NCI-H2029 treated with DMSO at 0.1 percent for 48 hours (cell line): ENCODE measurements at places on chromosomes 5 and 9.

- no peak for DNase-seq
Measured at GRCh38 chr9:4799033-4799430, 6.3 kb downstream of the RCL1 start.

DNA sequence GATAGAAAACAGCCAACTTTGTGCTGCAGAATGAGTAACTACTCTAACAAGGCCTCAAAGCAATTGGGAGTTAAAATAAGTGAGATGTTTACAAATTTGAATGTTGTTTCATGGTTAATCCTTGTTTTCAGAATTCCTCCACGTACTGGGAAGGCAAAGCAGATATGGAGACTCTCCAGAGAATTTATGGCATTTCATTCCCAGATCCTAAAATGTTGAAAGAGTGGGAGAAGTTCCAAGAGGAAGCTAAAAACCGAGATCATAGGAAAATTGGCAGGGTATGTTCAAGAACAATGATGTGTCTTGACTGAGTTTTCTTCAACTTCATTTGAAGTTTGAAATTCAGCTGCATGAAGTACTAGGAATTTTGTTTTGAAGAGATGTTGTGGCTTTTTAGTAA, 16.4 kb downstream of the TARS1 start:
- no peak for DNase-seq

GRCh38 chr9:19136129-19136528, 8.8 kb upstream of the PLIN2 start:
- no peak for DNase-seq

- no peak for DNase-seq
Measured at GRCh38 chr5:98906756-98907355, 22.0 kb downstream of the CHD1 start.

DNA sequence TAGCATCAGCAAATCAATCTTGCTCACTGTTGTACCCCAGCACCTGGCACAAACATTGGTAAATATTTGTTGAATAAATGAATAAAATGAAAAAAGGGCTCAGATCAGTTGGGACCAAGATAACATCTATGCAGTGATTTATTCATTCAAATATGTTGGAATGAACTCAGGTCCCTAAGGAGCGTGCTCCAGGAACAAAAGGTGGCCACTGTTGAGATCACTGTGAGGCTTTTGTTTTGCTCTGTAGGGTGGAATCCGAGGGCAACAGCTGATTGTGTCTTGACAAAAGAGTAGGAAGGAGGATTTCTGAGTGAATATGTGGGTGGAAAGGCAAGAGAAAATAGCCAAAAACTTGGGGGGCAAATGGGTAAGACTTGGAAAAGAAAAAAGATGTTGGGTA, 89.7 kb downstream of the PPP2R2B start:
- DNase-seq = no peak

GRCh38 chr9:32706725-32707100, 71.2 kb upstream of the TAF1L start:
- no peak for DNase-seq

- no peak for DNase-seq
Measured at GRCh38 chr5:156778752-156779151, 71.3 kb upstream of the PPP1R2B start.

GRCh38 chr9:132631280-132631679, 38.5 kb downstream of the DDX31 start:
- DNase-seq = no peak

GRCh38 chr9:4148231-4148561, 151.7 kb downstream of the GLIS3 start:
- no peak for DNase-seq

DNA sequence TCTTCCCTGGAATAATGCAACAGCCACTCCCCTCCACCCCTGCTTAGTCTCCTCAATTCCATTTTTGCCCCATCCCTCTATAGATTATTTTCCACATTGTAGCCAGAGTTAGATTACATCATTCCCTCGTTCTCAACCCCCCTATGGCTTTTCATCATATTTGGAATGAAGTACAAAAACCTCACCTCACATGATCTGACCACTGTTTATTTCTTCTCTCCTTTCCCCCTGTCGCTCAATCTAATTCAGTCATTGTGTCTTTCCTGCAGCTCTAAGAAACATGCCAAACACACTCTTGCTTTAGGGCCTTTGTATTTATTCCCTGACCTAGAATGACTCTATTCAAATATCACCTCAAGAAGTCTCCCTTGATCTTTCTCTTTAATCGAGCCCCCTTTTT, 22.6 kb upstream of the HK3 start:
- DNase-seq = no peak

GRCh38 chr9:129687391-129687790, 21.9 kb downstream of the PRRX2 start:
- DNase-seq = no peak

DNA sequence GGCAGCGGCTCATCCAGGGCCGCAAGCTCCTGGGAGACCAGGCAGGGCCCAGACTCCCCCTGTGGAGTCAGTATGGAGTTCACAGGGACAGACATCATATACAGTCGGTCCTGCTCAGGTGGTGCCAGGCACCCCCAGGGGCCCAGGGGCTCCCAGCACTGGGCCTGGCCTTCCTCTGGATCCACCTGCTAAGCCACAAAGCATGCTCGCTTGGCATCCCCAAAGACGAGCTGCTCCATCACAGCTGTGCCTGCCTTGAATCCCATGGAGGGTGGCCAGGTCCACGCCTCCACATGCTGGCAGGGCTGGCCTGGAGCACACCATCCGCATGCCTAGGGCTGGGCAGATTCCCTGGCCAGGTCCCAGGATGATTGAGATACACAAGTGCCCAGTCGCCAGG, 4.6 kb downstream of the BICD2 start:
- DNase-seq = no peak

GRCh38 chr5:110757118-110757729, 18.4 kb downstream of the SLC25A46 start:
- DNase-seq = peak; percentile 7

GRCh38 chr5:115351356-115352195, 55.1 kb upstream of the CCDC112 start:
- no peak for DNase-seq

GRCh38 chr5:173923218-173924095, 35.3 kb downstream of the CPEB4 start:
- DNase-seq = no peak

- no peak for DNase-seq
Measured at GRCh38 chr5:79107020-79107796, 4.4 kb upstream of the BHMT start.

- DNase-seq = peak; percentile 39
Measured at GRCh38 chr5:40754381-40755092, 1.2 kb downstream of the TTC33 start.

- DNase-seq = peak; percentile 98
Measured at GRCh38 chr5:2732850-2733249, 18.6 kb downstream of the IRX2 start.

DNA sequence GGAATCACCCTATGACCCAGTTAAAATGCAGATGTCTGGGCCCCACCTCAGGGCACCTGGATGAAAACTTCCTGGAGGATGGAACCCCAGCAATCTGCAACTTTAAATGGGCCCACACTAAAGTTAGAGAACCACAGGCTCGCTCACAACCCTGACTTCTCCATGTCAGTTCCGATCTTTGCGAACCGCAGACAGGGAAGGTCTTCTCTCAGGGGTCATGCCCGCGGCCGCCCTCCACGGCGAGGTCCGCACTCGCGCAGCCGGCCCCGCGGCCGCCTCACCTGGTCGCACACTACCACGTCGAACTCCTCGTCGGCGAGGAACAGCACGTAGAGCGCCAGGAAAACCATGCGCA, 499 bp downstream of the ALG2 start:
- DNase-seq = no peak

DNA sequence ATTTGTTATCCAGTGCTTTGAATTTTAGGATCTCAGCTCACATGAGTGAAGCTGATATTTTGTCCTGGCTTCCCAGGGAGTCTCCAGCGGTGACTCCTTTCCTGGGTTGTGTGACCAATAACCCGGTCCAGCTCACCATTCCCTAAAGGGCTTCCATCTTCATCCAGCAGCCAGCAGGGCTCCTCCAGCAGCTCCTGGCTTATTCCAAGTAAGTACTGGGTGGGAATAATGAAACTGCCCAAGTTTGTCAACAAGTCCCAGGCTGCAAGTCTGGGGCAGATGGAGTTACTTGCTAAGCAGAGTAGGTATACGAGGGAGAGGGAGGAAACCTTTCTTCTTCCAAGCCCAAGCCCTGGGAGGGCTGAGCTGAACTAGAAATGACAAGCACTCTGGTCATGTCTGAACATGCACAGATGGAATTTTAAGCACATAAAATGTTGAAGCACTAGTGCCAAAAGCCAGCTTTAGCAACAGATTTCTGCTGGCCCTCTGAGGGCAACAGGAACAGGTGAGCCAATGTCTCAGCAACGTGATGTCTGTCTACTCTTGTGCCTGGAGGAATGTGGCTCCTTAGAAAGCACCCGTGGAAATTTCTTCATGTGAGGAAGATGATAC, 153.7 kb upstream of the DAPK1 start:
- no peak for DNase-seq

DNA sequence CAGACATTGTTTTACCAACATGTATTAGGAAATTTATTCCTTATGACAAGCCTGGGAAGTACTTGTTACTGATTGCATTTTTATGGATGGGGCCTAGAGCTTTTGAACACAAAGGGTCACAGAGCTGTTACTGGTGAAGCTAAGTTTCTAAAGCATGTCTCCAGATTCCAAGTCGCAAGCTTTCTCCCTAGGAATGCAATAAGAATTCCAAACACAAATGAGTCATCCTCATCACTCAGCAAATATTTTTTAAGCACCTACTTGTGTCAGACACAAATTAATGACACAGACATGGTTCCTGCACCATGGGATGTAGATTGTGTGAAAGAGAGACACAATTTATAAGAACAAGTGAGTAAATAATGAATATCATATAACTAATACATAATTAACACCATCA, 11.0 kb upstream of the SH3RF2 start:
- no peak for DNase-seq

- DNase-seq = no peak
Measured at GRCh38 chr5:141420855-141421488, at the start of gene PCDHGA11. Gene PCDHGA11 (plus strand): TSS chr5:141421051. CDS start chr5:141421228, 177 bp downstream.

DNA sequence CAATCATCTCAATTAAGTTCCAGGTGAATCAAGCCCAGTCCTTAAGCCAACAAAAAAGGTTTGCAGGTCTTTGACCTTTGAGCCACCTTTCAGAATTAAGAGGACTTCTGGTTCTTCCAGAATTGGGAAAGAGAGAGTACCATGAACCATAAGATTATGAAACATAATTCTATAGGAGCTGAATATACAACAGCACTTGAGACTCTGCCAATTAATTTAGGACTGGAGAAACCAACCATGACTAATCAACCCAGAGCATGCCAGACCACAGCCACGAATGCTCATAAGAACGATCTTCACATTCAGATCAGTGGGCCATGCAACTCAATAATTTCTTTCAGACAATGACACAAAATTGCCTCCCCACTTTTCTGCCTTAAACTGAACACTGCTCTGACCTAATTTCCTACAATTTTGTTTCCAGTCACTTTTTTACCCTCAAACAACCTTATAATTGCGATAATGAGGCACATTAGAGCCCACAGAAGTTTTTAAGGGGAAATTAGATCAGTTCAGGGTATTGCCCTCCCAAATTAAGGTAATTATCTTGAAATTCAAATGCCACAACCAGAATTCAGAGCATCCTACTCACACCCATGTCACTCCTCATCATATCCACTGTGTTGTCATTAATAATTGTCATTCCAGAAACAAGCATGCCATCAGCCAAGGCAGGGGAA, 213.4 kb downstream of the ATPSCKMT start:
- DNase-seq = no peak

GRCh38 chr5:16936989-16937438, 926 bp upstream of the MYO10 start:
- no peak for DNase-seq

DNA sequence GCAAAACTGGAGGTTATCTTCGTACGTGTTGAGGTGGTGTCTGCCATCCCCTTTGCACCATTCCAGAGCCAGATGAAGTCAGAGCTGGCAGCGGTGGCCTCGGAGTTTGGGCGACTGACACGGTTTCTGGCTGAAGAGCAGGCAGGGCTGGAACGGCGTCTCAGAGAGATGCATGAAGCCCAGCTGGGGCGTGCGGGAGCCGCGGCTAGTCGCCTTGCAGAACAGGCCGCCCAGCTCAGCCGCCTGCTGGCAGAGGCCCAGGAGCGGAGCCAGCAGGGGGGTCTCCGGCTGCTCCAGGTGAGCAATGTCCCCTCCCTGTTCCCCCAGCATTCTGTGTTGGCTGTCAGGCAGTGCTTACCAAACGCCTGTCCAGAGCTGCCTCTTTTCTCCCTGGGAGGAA, 9.5 kb downstream of the TRIM41 start:
- no peak for DNase-seq

- no peak for DNase-seq
Measured at GRCh38 chr9:134597041-134597913, 44.3 kb upstream of the COL5A1 start.

GRCh38 chr5:151551985-151552384, 39.1 kb downstream of the FAT2 start:
- no peak for DNase-seq
